ENCODE measurements at places on chromosomes 5 and 9.

DNA sequence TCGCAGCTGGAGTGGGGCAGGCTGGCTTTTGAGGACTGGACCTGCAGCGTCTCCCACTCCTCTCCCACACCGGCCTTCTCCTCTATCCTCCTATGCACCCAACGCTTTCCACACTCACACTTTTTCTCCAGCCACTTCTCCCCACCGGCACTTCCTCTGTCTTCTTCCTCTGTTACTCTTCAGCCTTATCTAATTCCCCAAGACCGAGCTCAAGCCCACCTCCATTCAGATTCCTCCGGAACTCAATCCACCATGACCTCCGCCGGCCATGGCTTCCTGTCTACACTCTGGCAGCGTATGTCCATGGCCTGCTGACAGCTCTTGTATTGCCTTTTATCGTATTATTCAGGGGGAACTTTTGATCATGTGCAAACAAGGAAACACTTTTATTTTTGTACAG is 545 bp upstream of the OR2V1 start:
- no peak for DNase-seq

- DNase-seq, result no peak
Observed at GRCh38 chr5:35803191-35803651, 53.5 kb upstream of the IL7R start.

GRCh38 chr9:15642369-15642962 is 89.6 kb downstream of the CCDC171 start:
- peak; percentile 72 for DNase-seq

DNA sequence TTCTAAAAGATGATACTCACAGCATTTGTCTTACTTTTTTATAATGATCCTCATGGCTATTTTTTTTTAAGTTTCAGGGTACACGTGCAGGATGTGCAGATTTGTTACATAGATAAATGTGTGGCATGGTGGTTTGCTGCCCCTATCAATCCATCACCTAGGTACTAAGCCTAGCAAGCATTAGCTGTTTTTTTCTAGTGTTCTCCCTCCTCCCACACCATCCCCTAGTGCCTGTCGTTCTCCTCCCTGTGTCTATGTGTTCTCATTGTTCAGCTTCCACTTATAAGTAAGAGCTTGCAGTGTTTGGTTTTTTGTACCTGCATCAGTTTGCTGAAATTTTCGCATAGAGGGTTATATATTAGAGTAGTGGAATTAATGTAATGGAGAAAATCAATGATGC is 189.1 kb upstream of the CDH12 start:
- DNase-seq, result no peak

GRCh38 chr9:127295005-127295404 is 30.4 kb downstream of the GARNL3 start:
- DNase-seq, result no peak

GRCh38 chr5:178291969-178292825 is 59.6 kb upstream of the PHYKPL start:
- DNase-seq, result no peak

DNA sequence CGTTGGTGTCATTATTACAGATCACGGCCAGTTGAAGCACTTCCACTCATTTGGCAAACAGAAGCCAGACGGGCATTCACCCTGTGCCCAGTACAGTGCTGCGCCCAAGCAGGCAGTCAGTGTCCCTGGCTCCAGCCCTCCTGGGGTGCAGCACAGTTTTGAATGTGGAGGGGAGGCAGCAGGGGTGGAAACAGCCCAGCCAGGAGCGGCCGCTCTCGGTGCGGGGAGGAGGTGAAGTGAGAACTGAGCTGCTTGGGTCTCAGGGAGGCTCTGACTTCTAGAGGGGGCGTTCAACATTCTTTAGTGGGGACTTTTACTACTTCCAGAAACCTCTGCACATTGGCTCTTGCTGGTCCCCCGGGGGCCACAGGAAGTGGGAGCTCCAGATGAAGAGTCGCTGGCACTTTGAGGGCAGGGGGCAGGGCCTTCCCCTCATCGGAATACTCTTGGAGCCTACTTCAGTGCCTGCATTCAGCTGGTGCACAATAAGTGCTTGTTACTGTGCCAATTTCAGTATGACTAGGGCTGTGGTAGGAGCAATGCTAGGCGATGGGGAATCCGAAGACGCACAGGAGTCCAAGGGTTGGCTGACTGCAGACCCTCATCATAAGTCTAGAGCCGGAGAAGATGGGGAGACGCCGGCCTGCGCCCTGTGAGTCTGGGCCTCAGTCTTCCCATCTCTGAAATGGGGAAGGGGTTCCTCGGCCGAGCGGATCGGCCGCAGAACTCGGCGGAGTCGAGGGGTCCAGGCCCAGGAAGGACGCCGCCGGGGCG is 492 bp upstream of the NEK6 start:
- DNase-seq, result no peak

DNA sequence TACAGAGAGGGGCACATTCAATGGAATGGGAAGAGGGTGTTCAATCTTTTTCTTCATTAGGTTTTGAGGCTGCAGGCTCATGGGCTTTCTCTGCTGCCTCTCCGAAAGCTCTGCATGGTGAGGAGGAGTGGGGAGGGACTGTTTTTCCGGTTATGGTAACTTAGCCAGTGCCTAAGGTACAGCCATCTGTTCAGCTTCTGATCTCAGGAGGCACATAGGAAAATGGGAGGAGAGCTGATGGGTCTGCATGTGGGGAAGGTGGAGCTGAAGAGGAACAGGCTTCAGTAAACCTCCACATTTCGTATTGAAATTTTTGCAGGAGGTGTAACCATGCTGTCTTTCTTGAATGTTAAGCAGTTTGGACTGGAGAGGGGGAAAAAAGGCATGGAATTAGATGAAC is 1020.4 kb upstream of the WWC1 start:
- no peak for DNase-seq

DNA sequence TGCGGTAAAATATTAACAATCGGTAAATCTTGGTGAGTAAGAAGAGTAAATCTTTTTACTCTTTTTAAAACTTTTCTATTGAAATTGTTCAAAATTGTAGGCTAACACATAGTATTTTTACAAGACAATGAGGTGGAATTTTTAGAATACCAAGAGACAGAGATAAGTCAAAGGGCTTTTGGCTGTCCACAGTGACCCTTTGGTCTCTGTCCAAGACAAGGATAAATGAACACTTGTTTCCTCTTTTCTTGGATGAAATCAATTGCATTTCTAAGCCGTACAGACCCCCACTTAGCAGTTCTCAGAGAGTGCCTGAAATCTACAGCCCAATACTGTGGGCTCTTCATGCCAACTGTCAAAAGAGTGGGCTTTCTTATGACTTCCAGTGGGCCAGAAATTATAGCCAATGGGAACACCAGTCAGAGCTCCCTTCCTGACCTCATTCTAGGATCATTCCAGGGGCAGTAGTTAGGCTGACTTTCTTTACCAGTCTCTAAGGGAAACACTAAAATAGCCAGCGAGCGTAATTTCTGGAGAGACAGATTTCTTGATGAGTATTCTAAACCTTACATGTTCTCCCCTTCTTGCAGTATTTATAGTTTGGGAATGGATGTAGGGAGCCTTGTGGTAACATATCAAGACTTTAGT is 74.1 kb downstream of the GALNT10 start:
- DNase-seq, result no peak
